Activated B cell treated with CpG ODN at 0.5 μM for 24 hours (primary cell): ENCODE measurements at places on chromosomes 7 and 10.

GRCh38 chr7:50214126-50214670 is 90.3 kb upstream of the IKZF1 start:
- DNase-seq, result no peak

DNA sequence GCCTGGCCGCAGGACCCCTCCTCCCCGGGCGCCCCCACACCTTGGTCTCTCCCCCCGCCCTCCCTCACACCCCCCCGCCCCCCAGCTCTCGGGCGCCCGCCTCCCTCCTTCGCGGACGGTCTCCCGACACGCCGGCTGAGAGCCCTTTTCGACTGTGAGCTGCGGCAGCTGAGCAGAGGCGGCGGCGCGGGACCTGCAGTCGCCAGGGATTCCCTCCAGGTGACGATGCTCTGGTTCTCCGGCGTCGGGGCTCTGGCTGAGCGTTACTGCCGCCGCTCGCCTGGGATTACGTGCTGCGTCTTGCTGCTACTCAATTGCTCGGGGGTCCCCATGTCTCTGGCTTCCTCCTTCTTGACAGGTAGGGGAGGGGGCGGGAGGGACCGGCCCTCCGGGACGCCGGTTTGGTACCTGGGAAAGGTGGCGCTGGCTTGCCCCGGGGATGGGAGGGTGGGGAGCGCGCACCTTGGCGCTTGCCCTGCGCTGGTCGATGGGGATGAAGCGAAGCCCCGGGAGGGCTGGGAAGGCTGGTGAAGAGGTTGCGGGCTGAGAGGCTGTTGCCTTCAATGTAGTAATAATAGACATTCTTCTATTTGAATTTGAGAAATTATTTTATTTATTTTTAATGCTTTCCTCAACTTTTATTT is at the start of gene BMPER:
BMPER (plus strand) TSS at position 151 of the 644 bp plus-strand sequence; CDS start at position 226, 75 bp downstream.
- no peak for DNase-seq

DNA sequence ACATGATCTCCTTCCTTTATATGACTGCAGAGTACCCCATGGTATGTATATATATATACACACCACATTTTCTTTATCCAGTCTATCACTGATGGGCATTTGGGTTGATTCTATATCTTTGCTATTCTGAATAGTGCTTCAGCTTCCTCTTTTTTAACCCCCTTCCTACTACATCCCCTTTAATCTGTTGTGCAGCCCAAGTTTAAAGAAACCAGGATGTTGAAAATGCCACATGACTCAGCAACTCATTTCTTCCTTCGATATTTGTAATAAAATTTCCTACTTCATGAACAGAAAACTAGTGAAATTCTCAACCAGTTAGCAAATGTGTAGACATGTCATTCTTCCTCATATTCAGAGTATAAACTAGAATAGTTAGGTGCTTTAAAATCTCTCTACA is 1245.7 kb upstream of the SORCS1 start:
- no peak for DNase-seq

DNA sequence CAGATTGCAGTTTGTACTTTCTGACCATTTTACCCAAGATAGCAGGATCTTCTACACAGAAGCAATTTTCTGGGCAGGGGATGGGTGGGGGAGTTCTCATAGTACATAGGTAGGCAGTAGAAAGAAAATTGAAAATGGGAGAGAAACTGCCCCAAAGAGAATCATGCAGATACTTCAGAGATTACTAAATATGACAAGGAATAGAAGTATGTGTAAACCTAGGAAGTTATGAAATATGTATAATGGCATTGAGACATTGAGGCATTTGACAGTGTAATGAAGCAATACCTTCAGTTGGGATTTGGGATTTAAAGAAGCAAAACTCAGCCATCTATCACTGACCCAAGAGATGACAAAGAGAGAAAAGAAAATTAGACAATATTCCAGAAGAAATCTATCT is 233.0 kb downstream of the PTN start:
- no peak for DNase-seq
